Right lung (tissue), 10 donors: ENCODE measurements at places on chromosomes 4 and X. TPM values are rescaled to one million over a fixed set of nuclear protein-coding genes. Genes with fewer than 3 reads are reported as not detected.
A peak's percentile ranks its signal among the peaks of the same experiment; 100 is the strongest.

The EDNRA gene
- polyA plus RNA-seq = 79.7 TPM

DNA sequence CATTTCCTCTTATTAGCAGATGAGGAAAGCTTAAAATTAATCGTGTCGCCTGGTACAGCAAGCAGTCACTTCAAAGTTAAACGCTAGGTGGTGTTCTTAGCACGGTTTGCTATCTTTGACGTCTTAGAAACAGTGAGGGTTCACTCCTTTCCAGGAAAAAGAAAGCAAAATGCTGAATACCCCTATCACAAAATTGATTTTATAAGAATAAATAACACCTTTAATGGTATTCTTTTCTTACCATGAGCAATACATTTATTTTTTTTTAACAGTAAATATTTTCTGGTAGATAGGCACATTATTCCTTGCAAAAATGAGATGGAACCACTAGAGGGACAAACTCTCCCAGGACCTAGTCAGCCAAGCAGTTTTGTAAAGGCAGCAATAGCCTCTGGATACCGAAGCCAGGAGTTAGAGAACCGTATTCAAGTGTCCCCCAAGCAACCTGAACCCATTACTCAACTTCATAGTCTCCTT lies 153.9 kb downstream of the KDR start:
- DNase-seq = peak; percentile 36

The ADAMTS3 gene
- polyA plus RNA-seq = 8.9 TPM

GRCh38 chr4:155510771-155511170 lies 134.0 kb upstream of the MAP9 start:
- no peak for DNase-seq

- no peak for DNase-seq
Measured at GRCh38 chrX:100687546-100687945, 43.5 kb downstream of the SRPX2 start.

GRCh38 chrX:32871636-32872035 lies 339.7 kb downstream of the DMD start:
- no peak for DNase-seq

DNA sequence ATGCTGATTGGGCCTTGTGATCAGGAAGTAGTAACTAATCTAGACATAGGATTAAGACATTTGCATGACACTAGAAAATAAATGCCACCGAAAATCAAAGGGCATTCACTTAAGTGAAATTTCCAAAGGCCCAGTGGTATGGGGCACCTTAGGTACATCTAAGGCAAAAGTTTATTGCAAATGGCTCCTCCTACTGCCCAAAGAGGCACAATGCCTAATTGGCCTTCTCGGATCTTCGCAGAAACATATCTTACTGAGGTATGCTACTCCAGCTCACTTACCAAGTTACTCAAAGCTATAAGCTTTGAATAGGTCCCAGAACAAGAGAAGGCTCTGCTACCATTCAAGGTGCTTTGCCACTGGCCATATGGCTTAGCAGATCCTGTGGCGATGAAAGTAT lies 174.8 kb upstream of the CXCL13 start:
- DNase-seq = no peak

GRCh38 chr4:122662701-122663100 lies 41.8 kb upstream of the IL21 start:
- no peak for DNase-seq

The XKRX gene
- polyA plus RNA-seq = 2.3 TPM

- peak; percentile 29 for DNase-seq
Measured at GRCh38 chr4:17468619-17469221, 43.2 kb downstream of the QDPR start.

DNA sequence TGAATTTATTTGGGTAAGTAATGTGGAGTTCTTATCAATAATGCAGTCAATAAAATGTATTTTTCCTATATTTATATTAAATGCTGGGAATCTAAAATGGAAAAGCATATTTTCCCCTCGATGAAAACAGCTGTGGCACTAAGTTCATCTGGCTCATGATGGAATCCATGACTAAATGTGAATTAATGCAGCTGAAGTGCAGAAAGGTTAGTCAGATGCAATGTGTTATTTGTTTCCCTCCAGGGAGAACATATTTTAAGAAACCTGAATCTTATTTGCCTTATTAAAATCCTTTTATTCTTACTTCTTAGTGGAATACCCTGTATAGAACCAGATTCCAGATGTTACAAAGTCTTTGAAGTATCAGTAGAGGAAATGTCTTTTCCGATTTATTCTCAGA lies 247.9 kb downstream of the ARHGAP24 start:
- DNase-seq = no peak

- DNase-seq = no peak
Measured at GRCh38 chrX:154096140-154097002, 1.1 kb downstream of the MECP2 start.

The ALAS2 gene
- 52.6 TPM for polyA plus RNA-seq

DNA sequence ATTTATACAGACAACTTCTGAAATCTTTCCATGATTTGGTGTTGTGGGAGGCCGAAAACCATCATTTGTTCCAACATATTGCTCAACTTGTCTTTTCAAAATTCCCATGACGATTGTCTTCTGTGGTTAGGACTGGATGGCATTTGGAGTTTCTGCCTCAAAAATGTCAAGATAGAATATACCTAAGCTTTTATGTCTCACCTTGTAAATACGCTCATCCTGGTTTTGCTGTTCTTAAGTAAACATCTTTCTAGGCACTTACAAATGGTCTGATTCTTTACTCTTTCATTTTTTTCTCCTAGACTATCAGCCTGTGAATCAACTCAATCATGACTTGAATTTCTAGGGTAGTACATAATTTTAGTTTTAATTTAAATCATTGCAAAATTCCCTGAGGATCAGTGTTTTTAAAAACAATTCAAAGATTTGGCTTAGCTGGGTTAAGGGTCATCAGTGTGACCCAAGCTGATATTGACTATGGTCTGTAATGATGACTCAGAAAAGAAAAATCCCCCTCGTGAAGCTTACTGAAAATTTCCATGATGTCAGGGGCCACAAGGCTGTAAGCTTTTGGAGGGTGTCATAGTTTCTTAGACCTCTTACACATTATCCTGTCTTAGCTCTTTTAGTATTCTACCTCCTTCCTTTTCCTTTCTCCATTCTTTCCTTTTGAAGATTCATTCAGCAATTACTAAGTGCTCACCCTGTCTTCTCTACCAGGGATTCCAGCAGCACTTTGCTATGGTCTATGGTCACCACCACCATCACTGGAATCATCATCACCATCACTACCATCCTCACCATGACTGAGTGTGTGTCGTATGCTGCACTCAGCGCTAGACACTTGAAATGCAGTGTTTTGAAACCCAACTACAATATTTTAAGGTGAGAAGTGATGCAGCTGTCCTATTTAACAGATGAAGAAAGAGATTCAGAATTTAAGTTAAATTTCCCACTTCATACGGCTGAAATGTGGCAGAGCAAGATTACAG lies 124.4 kb downstream of the CPE start:
- no peak for DNase-seq

GRCh38 chrX:30858098-30858497 lies 31.0 kb downstream of the TAB3 start:
- DNase-seq = no peak

DNA sequence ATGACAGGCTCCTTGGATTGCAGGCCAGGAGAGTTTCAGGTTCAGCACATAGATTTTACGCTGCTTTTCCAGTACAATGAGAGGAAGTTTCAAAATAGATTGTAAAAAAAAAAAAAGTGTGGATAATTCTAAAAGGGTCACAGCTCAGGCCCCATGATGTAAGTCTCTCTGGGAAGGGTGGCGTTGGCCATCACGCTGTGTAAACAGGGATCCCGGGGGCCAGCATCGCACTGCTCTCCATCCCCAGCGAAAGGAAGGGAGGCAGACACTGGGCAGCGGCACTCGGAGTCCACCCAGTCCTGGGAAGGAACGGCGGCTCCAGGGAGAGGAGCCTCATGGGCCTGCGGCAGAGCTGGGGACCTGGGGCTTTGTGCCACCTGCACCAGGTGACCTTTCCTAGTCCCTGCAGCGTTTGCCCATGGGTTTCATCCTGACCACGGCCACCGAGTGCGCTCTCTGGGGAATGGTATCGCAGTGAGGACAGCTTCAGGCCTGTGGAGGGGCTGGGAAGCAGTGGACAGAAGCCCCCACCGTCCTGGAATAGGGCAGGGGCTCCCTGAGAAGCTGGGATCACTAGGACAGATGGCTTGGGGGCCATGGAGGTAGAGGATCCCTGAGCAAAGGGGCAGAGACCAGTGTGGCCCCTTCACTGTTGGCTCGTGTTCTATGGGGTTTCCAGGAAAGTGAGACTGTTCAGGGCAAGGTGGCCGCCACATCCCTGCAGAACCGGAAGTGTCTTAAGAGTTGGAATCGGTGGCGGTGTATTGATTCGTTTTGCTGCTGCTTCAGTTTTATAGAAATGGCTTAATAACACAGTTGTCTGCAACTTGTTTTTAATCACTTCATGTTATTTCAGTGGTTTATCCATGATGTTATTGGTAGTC lies 38.9 kb downstream of the RGS12 start:
- DNase-seq = no peak

The ADH7 gene
- polyA plus RNA-seq = not detected

The UGT2B15 gene
- 0.72 TPM for polyA plus RNA-seq

GRCh38 chr4:61666244-61666643 lies 466.1 kb downstream of the ADGRL3 start:
- DNase-seq = no peak

The FGF2 gene
- 6.8 TPM for polyA plus RNA-seq

DNA sequence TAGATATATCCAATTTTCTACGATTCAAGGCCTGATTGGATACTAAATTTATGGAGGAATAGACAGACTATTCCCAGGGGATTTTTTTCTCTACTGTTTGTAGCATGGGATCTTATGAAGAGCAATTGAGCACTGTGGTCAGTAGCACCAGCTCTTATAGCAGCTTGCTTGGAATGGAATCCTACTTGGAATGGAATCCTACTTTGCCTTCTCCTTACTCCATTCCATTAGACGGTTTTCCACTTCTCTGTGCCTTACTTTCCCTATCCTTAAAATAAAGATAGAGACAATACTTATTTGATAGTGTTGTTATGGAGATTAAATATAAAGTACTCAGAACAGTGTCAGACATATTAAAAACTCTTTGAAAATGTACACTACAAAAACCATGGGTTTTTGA lies 133.5 kb downstream of the BTC start:
- no peak for DNase-seq

The NLGN3 gene
- polyA plus RNA-seq = 6.9 TPM

The ETDC gene
- not detected for polyA plus RNA-seq

DNA sequence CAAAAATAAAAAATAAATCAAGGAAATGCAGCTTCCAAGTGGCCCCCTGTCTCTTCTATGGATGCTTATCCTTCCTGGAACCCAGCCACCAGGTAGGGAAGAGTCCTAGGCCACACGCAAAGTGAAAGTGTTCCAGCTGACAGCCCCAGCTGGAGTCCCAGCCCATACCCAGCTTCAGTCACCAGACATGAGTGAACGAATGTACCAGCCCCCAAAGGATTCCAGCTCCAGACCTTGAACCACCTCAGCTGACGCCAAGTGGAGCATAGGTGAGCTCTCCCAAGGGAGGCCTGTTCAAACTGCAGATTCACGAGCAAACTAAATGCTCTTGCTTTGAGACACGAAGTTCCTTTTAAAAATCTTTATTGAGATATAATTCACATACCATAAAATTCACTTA lies 62.0 kb downstream of the BCOR start:
- no peak for DNase-seq

The SH3BP2 gene
- 59.8 TPM for polyA plus RNA-seq

DNA sequence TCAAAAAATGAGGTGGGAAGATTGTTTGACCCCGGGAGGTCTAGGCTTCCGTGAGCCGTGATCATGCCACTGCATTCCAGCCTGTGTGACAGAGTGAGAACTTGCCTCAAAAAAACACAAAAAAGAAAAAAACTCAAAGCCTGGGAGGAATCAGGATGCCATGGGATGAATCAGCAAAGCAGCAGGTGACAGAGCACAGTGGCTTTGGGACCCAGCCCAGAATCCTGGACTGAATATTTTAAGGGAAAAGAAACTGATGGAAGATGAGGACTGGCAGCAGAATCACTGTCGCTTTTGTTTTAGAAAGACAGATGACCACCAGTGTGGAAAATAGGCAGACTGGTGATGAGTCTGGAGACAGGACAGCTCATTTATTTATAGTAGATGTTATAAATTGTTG lies 16.6 kb downstream of the S100G start:
- DNase-seq = no peak

- DNase-seq = no peak
Measured at GRCh38 chr4:149322203-149322602, 493.4 kb downstream of the IQCM start.

DNA sequence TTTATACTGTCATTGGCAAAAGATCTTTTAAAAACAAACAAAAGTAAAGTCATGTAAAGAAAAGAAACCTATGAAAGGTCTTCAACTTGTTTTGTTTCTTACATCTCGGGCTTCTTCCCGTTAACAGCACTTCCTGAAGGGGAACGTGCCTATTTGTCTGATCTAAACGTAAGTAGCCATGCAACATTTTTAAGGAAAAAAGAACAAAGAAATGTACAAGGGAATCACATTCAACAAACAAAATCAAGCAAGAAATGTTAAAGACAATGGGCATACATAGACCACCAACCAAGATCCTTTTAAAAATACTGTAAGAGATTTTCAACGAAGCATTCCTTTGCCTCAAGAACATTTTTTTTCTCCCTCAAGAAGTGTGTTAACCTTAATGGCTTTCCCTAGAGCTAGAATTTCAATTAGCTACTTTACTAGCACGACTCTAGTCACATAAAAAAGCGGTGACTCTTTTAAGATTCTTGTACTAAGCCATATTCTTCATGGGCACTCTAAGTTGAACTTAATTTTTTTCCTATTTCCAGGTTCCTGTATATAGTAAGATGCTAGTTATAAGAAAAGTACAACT lies 112.0 kb upstream of the TTC29 start:
- no peak for DNase-seq

The ZNF674 gene
- polyA plus RNA-seq = 7.5 TPM

DNA sequence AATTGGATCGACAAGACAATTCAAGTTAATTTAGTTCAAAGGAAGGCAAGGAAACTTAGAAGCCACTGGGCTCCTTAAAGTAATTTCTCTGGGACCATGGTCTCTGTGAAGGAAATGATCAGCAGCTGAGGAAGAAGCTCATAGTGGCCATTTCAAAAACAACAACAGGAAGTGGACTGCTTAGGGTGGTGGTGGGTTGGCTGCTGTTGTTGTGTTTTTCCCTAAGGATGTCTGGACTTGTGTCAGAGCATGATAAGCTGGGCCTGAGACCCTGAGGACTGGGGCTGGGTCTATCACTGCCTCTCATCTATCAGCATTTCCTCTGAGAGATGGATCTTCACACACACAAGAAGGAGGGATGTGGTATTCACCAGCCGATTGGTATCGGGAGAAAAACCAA lies 18.3 kb downstream of the KDR start:
- DNase-seq = no peak

DNA sequence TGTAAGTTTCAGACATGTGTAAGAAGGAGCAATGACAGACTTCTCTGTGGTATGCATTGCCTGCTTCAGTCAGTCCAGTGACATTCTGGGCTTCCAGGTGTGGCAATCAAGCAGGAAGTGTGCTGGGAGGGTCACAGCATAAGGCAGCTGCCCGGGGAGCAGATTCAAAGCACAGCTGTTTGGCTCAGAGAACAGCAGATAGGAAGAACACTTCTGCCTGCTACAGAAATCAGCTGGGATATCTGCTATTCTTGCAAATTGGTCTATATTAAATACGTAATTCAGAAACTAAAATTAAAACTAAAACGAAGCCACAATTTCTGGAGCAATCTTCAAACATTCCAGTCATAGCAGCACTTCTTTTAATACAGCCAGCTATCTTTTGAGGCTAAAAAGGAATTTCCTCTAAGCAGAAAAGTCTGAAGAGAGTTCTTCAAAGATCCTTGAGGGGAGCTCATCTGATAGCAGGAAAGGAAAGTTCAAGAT lies 47.5 kb upstream of the GALNT7 start:
- DNase-seq = peak; percentile 11

- DNase-seq = no peak
Measured at GRCh38 chr4:159077702-159078495, 25.0 kb upstream of the RAPGEF2 start.
